ENCODE measurements at places on chromosomes 4 and X.

DNA sequence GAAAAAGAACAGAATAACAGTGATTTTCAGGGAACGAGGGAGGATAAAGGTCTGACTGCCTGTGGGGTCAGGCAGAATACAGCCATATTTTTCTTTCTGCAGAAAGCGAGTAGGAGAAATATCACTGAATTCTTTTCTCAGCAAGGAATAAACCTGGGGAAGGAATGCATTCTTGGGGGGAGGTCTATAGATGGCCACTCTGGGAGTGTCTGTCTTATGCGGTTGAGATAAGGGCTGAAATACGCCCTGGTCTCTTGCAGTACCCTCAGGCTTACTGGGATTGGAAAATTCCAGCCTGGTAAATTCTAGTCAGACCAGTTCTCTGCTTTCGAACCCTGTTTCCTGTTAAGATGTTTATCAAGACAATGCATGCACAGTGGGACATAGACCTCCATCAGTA, 26.3 kb downstream of the CNGA1 start:
- no peak for DNase-seq

- DNase-seq = no peak
These were observed 1083.9 kb upstream of the INTU start for GRCh38 chr4:126548890-126549289.

DNA sequence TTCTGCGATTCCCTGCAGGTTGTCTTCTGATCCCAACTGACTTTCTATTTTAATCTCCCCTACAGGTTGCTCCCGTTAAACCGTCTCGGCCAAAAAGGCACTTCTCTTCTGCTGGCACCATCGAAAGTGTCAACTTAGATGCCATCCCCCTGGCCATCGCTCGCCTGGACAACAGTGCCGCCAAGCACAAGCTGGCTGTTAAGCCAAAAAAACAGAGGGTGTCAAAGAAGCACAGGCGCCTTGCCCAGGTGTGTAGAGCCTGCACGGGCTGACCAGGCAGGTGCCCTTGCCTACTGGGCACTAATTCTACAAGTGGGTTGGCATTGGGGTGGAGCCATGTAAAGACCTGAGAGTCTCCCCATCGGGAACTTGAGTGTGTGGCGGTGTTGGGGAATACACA, 74.2 kb downstream of the AASDH start:
- no peak for DNase-seq

- DNase-seq = no peak
These were observed 115.0 kb downstream of the CEP44 start for GRCh38 chr4:174398728-174399127.

- DNase-seq = no peak
These were observed 48.5 kb downstream of the MRPL1 start for GRCh38 chr4:77911091-77911490.

- DNase-seq = peak; percentile 29
These were observed 65.5 kb downstream of the GLRA3 start for GRCh38 chr4:174763454-174764104.

DNA sequence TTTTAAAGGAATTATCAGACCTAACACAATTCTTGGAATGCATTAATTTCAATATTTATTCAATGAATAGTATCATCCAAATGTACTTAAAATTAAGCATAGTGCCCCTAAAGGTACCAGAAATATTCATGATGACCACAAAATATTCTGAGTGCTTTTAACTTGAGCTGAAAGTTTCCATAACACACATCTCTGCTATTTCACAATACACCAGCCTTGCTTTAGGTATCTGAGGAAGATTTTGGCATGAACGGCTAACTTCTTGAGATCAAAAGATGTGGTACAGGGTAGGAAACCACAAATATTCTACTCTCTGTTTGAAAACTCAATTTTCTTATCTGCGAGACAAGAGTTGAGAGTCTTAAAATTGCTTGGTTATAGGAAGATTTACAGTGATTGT, 538.3 kb upstream of the PCDH7 start:
- no peak for DNase-seq

DNA sequence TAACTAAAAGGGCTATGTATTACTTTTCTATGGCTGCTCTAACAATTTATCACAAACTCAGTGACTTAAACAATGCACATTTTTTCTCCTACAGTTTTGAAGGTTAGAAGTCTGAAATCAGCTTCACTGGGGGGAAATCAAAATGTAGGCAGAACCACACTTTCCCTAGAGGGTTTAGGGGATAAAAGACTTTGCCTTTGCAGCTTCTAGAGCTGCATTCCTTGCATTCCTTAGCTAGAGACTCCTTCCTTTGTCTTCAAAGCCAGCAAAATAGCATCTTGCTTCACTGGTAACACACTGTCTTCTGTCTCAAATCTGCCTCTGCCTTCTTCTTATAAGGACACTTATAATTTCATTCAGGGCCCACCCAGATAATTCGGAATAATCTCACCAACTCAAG, 152.4 kb upstream of the SPIN4 start:
- no peak for DNase-seq

DNA sequence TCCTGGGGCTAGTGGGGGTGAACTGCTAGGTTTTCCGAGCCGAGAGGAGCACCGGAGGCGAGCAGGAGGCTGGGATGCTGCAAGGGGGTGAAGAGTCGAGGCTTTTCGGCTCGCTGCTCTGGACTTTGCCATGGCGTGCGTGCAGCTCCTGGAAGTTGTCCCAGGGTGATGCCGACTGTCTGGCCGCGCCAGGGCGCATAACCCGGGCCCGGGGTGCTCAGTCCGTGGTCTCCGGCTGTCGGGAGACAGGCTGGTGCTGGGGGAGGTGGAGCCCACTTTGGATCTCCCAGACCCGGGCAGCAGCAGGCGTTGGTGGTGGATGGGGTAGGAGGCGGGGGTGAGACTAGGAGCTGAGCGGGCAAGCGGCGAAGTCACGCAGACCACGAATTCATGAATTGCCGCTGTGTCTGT, 793 bp downstream of the GRIA3 start:
- no peak for DNase-seq

All from NCI-H510A treated with DMSO at 0.1 percent for 48 hours (cell line).